ENCODE measurements at places on chromosomes 2 and 18. TPM values are rescaled to one million over a fixed set of nuclear protein-coding genes. Genes with fewer than 3 reads are reported as not detected.

DNA sequence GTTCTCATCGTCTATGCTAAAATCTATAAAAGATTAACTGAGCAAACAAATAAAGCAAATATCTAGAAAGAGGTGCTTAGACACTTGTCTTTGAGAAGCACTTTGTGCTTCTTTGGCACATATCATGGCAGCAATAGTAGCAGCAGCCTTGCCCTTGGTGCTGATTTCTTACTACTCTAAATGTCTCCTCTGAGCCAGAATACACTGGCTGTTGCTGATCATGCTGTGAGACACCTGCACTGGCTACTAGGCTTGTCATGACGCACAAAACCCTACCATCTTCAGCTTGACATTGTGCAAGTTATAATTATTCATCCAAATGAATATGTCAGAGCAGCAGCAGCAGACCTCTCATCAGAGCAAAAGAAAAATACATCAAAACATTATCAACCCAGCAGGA, 46.7 kb downstream of the FANCL start:
- DNase-seq = no peak

- no peak for DNase-seq
Measured at GRCh38 chr2:44087714-44088092, 81.0 kb upstream of the PPM1B start.

DNA sequence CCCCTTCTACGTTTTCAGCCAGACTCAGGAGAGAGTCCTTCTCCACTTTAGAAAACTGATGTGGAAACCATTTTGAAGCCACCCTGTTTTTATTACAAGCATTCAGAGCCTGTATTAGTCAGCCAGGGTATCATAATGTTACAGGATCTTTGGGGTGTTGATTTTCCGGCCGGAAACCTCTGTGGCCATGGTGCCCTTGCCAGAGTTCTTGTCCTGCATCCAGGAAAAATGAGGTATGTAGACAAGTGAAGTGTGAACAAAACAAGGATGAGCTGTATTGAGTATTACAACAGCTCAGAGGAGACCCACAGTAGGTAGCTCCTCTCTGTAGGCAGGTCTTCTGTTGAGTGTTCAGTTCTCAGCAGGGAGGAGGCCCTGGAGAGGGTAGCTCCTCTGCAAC, 241.0 kb upstream of the COPS8 start:
- no peak for DNase-seq

DNA sequence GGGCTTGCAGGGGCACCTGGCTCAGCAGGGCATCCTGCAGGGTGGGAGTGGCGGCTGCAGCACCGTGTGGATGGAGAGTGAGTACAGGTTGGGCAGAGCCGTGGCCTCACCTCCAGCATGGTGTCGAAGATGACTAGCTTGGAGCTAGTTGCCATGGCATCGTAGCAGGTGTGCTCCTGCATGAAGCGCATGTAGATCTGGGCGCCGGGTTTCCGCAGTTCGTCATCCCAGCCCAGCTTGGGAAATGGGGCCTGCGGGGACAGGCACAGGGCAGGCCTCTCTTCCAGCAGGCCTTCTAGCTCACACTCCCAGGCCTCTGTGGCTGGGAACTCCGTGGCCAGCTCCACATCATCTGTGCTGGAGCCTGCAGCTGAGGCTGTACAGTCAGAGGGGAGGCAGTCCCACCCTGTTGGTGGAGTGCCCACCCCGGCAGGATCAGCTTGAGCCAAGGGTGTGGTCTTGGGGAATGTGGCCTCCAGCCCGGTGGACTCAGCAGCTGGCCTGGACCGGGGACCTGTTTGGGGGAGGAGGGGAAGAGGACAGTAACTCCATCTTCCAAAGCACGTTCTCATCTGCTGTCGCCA, 1.6 kb downstream of the PRKAG3 start:
- peak; percentile 27 for DNase-seq

- no peak for DNase-seq
Measured at GRCh38 chr18:44729631-44730101, 49.0 kb downstream of the SETBP1 start.

- no peak for DNase-seq
Measured at GRCh38 chr2:10327896-10328669, 25.4 kb downstream of the HPCAL1 start.

DNA sequence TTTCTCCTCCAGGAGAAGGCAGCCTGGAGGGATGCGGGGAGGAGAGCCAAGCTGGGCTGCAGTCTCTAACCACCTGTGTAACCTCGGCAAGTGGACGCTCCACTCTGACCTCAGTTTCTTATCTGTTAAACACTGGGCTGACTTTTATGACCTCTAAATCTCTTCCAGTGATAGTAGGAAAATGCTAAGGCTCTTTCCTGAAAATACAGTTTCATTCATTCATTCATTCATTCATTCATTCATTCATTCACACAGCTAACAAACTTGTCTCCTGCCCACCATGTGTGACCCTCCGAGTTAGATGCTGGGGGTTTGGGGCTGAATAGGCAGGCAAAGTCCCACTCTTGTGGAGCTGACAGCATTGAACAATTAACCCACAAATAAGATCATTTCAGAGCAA, 9.3 kb downstream of the PROM2 start:
- no peak for DNase-seq

- DNase-seq = no peak
Measured at GRCh38 chr18:64234321-64234720, 85.4 kb upstream of the LINC00305 start.

- no peak for DNase-seq
Measured at GRCh38 chr2:41716497-41716896, 331.3 kb upstream of the PKDCC start.

- no peak for DNase-seq
Measured at GRCh38 chr18:253121-253520, 14.7 kb downstream of the THOC1 start.

DNA sequence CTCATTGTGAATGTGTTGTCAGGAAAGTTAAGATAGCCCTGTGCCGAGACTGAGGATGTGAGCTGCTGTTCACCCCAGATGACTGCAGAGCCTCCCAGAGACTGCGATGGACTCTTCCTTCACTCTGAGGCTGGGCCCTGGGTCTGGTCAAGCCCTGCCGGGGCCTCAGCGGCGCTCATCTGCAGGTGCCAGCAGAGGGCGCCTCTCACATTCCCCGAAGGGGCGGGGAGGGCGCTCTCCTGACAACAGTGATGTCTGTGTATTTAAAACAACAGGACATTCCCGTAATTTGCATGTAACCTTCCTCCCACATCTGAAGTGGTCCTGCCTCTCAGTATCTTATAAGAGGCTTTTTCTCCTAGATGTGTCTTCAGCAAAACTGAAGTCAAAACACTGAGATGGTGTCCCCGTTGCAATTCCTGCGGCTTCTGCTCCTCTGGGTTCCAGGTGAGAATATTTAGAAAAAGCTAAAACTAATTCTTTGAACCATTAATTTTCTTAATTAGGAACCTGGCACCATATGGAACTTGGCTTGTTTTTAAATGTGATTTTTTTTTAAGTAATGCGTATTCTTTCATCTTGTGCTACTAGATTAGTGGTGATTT, 1377.9 kb downstream of the RPIA start:
- peak; percentile 58 for DNase-seq

DNA sequence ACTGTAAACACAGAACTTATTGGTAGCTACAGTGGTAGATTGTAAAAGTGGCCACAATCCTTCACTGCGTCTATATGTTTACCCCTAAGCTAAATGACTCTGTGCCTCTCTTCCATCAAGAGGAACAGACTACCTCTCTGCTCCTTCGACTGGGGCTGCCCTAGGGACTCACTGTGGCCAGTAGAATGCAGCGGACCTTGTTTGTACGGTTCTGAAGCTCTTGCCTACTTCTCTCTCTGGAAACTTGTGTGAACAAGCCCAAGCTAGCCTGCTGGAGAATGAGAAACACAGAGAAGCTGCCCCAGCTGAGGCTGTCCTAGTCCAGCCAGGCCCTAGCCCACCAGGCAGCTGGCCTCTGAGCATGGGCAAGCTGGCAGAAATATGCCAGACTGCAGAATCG, 140.8 kb upstream of the SLC1A4 start:
- no peak for DNase-seq

DNA sequence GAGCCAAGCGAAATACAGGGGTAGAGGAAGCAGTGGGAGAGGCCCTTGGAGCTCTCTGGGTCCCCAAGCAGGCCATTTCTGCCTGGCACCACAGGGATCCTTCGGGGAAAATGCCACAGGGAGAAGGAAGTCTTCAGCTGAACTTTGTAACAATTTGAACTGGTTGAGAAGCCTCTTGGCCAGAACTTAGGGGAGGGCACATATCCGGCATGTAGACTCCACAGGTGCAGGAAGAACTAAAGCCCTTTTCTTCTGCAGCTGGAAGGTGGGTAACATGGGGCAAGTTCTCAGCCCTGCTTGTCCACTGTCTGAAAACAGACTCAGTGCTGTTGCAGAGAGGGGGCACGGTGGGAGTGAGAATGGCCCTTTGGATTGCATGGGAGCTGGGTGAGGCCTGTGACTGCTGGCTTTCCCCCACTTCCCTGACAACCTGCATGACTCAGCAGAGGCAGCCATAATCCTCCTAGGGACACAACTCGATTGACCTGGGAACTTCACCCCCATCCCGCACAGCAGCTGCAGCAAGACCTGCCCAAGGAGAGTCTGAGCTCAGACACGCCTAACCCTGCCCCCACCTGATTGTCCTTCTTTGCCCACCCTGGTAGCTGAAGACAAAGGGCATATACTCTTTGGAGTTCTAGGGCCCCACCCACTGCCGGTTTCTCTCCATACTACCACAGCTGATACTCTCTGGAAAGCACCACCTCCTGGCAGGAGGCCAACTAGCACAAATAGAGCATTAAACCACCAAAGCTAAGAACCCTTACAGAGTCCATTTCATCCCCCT, 101.6 kb upstream of the FAM136A start:
- no peak for DNase-seq

DNA sequence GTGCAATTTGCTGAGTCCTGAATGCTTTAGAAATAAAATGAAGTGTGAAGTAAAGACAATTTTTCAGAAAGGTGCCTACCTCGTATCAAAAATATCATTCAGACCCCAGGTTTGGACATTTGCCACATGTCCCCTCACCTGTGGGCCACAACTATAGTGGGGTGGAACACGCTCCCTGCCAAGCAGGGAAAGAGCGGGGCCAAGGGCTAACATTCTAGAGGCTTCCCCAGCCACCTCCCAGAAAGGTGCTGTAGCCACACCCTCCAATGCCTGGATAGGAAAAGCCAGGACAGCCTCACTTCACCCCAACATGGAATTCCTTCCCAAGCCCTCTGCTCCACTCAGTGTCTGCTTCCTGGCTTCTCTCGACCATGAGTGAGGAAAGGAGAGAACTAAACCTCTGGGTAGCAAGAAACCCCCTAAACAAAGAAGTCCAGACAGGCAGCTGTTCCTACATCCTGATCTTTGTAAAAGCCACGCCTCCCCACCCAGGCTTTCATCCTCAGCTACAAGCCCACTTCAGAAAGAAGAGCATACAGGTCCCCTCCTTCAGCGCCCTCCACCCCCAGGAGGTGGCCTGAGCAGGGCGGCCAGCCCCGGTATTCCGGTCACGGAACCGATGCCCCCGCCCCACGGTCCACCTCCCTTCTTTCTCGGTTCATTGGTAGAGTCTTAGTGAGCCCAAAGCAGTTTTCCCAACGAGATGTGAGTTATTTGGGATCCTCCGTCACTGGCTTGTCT, 2.1 kb downstream of the COL6A3 start:
- no peak for DNase-seq

DNA sequence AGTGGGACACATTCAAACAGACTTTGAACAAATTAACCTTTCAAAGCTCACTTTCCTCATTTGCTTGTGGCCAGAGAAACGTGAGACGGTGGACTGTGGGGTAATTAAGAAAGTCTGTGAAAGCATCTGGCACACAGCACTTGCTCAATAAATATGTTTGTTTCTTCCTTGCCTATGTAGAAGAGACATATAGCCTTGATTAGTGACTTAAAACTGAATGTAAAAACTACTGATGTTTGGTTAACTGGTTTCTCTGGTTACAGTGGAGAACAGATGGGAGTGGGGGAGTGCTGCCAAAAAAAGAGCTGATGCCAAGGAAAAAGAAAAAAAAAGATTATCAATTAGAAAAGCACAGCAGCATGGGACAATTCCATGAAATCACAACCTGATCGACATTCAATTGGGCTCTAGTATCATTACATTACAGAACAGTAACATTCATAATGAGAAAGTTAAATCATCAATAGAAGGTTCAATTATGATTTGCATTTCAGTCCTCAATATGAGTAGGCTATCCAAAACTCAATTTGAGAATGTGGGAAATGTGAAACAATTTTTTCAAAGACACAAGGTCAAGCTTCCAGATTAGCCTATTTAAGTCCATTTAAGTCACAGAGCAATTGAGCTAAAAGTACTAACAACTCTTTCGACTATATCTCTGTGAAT, 14.7 kb downstream of the CUL3 start:
- DNase-seq = no peak

DNA sequence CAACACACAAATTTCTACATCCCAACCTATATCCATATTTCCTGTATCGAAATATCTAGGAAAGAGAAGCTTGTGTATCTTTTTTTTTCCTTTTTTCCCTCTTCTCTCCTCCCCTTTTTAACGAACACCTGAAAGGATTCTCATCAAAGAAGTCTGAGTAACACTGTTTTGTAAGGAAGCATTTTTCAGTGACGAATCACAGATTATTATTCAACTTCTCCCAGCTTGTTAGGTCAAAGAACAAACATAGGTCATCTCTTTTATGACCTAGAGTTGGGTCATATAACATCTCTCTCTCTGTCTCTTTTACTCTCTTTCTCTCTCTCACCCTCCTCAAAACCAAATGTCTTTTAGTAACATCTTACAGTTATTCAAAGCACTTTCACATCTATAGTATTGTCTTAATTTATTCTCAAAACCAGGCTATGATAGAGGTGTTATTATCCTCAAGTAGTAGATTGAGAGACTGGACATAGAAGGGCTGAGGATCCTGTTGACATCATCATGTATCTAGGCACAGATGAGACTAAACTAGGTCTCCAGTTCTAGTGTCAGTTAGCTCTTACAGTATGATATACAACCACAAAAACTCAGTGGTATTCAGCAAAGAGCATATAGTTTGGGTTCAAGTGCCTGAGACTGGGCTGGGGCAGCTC, 80.1 kb upstream of the SPOPL start:
- DNase-seq = no peak

- no peak for DNase-seq
Measured at GRCh38 chr2:108960006-108960405, 29.0 kb downstream of the EDAR start.

GRCh38 chr2:172137109-172137508, 34.4 kb upstream of the DLX2 start:
- no peak for DNase-seq

The UNC50 gene
- 53.7 TPM for total RNA-seq

The CHRND gene
- total RNA-seq = not detected

The MOGAT1 gene
- 3.2 TPM for total RNA-seq

The ZNF516 gene
- total RNA-seq = 28.8 TPM

The EMILIN1 gene
- total RNA-seq = 56.3 TPM

The QPCT gene
- total RNA-seq = 8.6 TPM

The APOB gene
- total RNA-seq = 0.53 TPM

The INHBB gene
- 5.2 TPM for total RNA-seq

The PARD3B gene
- total RNA-seq = 23.8 TPM

The KCNF1 gene
- total RNA-seq = not detected

The CRYGD gene
- total RNA-seq = not detected

The IGFBP5 gene
- 145 TPM for total RNA-seq

The FSHR gene
- total RNA-seq = not detected
